ENCODE measurements at places on chromosomes 2 and 18.

- DNase-seq, result no peak
These were observed 5.0 kb upstream of the GPR35 start for GRCh38 chr2:240620149-240620731.

- DNase-seq, result no peak
These were observed 5.0 kb downstream of the GAD1 start for GRCh38 chr2:170821531-170822289.

DNA sequence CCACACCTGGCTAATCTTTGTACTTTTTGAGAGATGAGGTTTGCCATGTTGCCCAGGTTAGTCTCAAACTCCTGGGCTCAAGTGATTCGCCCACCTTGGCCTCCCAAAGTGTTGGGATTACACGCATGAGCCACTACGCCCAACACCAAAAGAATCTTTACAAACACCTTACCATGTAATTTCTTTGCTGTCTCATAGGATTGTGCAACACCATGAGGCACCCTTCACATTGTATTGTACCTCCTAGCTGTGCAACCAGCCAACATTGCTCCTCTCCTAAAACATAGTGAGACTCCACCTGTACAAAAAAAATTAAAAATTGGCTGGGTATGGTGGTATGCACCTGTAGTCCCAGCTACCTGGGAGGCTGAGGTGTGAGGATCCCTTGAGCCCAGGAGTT, 3.1 kb upstream of the MFSD6 start:
- no peak for DNase-seq

DNA sequence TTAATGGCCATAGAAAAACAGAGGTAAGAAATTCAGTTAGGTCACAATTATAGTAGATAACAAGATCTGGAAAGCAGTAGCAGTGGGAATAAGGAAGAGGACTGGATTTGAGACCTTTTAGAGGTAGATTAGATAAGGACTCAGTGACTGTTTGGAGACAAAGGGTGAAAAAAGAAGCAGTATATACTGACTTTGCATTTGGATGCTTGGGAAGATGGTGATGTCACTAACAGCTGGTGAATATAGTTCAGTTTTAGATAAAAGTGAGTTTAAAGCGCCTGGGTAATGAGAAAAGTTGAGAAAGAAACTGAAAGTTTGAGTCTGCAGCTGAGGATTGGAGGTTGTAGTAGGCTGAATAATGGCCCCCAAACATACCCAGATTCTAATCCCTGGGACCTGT, 32.8 kb upstream of the TMEM17 start:
- DNase-seq, result no peak

GRCh38 chr2:120109186-120110061, 96.5 kb downstream of the EPB41L5 start:
- peak; percentile 36 for DNase-seq

DNA sequence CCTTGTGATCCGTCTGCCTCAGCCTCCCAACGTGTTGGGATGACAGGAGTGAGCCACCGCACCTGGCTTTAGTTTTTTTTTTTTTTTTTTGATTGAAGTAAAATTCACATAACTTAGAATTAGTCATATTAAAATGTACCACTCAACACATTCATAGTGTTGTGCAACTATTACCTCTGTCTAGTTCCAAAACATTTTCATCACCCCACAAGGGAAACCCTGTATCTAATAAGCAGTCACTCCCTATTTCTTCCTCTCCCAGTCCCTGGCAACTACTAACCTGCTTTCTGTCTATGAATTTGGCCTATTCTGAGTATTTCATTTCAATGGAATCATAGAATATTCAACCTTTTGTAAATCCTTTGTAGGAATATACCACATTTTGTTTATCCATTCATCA, 123.9 kb upstream of the FAM117B start:
- no peak for DNase-seq

DNA sequence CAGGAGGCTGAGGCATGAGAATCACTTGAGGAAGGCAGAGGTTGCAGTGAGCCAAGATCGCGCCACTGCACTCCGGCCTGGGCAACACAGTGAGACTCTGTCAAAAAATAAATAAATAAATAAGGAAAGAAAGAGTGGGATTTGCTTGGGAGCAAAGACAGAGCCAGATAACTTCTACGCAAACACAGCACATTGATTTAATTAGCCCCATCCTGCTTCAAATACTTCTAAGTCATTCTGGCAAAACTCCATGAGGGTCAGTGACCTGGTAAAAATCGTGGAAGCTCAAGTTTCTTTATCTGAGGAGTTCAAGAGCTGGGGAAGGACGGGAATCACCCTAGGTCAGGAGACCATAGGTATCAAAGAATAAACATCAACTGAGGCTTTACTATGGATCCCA, 70.6 kb upstream of the TCF7L1 start:
- no peak for DNase-seq

DNA sequence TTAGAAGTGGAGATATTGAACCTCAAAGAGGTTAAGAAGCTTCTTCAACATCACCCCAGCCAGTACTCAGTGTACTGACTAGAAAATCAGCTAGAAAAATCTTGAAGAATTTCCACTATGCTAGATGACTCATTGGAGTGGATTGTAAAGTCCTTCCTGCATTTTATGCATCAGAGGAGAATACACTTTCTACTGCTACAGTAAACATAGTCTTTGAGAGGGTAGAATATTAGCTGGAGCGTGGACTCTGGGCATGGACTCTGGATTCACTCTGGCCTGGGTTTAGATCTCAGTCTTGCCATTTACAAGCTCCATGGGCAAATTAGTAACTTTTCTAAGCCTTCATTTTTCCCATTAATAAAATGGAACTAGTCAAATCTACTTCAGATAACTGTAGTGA, 215.9 kb downstream of the IRS1 start:
- no peak for DNase-seq

DNA sequence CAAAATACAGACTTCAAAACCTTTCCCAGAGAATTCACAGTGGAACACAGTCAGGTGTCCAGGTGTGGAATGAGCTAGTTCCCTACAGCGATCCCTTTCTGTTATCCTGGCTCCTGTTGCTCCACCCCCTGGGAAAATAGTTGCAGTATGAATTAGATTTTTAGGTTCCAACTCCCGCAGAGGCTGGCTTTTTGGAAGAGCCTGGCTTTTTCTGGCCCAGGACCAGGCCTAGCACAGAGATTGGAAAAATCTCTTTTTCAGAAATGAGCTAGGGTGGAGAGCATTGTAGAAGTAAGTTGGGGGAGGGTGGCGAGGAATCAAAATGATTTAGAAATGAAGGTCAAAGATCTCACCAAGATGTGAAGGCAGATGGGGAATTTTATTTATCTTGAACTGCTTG, 27.1 kb downstream of the COL5A2 start:
- no peak for DNase-seq
